Left lung (tissue), 14 donors: ENCODE measurements at places on chromosomes 7 and 10. TPM values are rescaled to one million over a fixed set of nuclear protein-coding genes. Genes with fewer than 3 reads are reported as not detected.

The HSPA12A gene
- polyA plus RNA-seq, result 10.4 TPM

The WNT8B gene
- not detected for polyA plus RNA-seq

The VPS37D gene
- polyA plus RNA-seq, result 8.6 TPM

The TEX36 gene
- not detected for polyA plus RNA-seq

The PTF1A gene
- not detected for polyA plus RNA-seq

DNA sequence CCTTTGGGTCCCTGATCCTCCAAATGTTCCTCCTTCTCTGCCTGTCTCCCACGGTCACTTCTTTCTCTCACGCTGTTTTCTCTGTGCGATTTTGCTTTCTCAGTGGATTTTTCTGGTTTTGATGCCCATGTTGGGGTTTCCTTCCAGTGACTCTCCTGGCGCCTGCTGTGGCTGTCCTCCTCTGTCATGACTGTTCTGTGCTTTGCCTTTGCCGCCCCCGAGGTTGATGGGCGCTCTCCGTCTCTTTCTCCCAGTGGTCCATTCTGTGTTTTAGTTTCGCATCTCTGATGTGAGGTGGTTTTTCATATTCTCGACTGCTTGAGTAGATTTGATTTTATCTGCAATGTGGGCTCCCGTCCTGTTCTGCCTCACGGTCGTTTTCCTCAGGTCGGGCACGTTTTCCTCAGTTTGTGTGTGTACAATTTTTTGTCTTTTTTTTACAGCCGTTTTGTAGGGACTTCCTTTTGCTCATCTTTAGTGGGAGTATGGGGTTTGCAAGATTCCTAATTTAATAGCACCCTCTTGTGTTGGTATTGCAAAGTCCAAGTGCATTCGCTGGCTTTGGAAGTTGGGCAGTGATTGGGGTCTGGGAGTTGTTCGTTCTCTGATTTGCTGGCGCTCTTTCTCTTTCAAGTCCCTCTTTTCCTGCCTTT, 100.0 kb downstream of the INPP5A start:
- DNase-seq, result no peak

GRCh38 chr7:44382459-44383265, 57.3 kb upstream of the CAMK2B start:
- DNase-seq, result no peak

DNA sequence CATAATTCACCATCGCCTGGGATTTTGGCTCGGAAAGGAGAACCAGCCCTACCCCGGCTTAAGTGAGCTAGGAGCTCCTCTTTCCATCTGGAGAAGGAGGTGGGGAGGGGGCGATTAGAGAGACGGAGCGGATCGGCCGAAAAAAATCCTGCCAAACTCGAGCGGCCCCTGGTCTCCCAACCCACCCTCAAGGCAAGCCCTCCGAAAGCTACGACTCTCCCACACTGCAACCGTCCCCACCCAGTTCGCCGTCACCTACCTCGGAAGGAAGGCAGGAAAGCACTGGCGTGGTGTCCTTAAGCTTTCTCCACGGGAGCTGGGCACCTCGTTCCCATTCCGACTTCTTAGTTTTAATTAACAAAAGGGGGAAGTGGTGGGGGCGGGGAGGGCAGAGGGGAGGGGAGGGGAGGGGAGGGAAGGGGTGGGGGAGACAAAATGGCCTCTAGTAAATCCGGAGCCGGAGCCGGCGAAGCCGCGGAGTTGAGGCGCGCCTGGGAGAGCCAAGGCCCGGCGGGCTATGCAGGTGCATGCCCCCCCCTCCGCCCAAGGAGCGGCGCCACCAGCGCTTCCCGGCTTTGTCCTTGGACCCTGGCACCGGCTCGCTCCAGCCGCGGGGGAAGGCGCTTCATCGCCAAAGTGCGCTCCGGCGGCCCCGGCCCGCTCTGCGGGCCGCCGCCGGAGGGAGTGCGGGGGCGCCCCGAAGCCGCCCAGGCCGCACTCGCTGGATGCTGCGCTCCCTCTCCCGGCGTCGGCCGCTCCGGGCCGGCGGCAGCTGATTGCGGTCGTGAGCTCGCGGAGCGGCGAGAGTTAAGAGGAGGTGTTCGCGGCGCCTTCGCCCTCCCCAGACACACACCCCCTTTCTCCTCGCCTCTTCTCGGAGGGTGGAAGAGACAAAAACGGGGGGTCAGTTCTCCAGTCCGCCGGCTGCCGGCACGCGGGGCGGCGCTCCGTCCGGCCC, at the start of gene LRRC4:
Gene LRRC4 (minus strand): TSS at position 784 of the 958 bp plus-strand sequence. CDS start 797 bp downstream, outside the sequence.
- DNase-seq, result peak; percentile 43

DNA sequence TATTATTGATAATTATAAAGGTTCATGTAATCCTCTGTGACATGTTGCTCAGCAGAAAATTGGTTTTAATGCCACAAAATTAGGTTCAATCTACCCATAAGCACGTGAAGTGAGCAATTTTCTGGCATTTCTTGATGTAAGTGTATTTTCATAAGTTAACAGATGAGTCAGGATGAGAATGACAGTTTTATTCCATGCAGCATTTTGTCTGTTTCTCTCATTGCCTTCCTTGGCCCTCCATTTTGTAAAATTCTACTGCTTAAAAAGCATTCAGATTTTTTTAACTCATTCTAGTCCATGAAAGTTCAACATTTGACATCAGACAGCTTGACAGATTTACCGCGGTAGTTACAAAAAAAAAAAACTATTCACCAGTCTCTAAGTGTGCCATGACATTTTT, 4.0 kb upstream of the GFRA1 start:
- DNase-seq, result no peak

GRCh38 chr10:119344381-119344780, 137.0 kb downstream of the GRK5 start:
- DNase-seq, result no peak

GRCh38 chr7:77441046-77441445, 24.9 kb upstream of the GSAP start:
- DNase-seq, result no peak

GRCh38 chr10:110805292-110805691, 66.4 kb upstream of the PDCD4 start:
- DNase-seq, result no peak

DNA sequence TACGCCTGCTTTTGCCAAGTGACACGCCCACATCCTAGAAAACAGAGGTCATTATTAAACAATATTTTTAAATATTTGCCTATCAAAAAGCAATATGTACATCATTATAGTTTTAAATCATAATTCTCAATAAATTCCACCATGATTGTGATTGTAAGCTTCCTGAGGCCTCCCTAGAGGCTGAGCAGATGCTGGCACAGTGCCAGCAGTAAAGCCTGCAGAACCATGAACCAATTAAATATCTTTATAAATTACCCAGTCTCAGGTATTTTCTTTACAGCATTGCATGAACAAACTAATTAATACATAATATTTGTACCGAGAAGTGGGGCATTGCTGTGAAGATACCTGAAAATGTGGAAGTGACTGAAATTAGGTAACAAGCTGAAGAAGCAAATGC, 174.7 kb upstream of the TMEM196 start:
- DNase-seq, result no peak

DNA sequence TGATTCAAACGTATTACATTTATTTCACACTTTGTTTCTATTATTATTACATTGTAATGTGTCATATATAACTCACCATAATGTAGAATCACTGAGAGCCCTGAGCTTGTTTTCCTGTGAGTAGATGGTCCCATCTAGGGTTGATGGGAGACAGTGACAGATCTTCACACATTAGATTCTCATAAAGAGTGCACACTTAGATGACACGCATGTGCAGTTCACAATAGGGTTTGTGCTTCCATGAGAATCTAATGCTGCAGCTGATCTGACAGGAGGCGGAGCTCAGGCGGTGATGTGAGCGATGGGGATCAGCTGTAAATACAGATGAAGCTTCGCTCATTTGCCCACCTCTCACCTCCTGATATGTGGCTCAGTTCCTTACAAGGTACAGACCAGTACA, 36.1 kb downstream of the BMPER start:
- DNase-seq, result no peak

DNA sequence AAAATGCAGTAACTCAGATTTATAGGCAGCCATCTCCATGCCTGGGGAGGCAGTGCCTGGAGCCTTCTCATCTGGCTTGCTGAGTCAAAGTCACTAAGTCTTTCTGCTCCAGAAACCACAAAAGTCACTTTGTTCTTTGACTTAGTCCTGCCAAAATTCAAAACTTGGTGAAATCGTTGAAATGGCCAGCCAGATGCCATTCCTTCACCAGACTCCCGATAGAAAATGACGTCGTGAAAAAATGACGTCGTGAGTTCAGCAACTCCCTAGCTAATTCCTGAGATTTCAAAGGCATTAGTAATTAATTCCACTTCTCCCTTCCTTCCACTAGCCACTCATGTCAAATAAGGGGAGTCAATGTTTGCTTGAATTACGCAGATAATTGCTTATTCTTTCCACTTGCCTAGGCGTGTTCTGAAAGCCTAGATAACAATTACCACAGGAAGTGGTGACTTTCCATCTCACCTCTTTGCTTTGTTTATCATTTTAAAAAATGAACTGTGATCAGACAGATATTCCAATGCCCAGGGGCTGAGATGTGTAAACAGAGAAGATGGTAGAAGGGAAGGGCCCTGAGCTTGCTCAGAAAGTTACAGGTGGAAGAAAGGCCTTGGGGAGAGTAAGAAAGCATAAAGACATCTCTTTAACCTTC, 48.5 kb upstream of the OSBPL3 start:
- DNase-seq, result no peak

GRCh38 chr10:132859084-132859855, 73.3 kb upstream of the NKX6-2 start:
- no peak for DNase-seq
